ENCODE measurements at places on chromosomes 2 and 18.

GRCh38 chr18:35415511-35416073 lies 38.5 kb upstream of the ZNF396 start:
- H3K4me3 ChIP-seq = peak overlapping the region; percentile 29
- no peaks in the 10 kb centered on the region for H3K36me3 ChIP-seq
- DNase-seq = no peak
- H3K4me1 ChIP-seq = peaks cover 32% of the 10 kb centered on the region

- no peak for DNase-seq
- H3K27ac ChIP-seq = no peak overlapping the region
- H3K27me3 ChIP-seq = no peaks in the 10 kb centered on the region
These were observed 74.2 kb upstream of the ST6GAL2 start for GRCh38 chr2:106959975-106960682.

DNA sequence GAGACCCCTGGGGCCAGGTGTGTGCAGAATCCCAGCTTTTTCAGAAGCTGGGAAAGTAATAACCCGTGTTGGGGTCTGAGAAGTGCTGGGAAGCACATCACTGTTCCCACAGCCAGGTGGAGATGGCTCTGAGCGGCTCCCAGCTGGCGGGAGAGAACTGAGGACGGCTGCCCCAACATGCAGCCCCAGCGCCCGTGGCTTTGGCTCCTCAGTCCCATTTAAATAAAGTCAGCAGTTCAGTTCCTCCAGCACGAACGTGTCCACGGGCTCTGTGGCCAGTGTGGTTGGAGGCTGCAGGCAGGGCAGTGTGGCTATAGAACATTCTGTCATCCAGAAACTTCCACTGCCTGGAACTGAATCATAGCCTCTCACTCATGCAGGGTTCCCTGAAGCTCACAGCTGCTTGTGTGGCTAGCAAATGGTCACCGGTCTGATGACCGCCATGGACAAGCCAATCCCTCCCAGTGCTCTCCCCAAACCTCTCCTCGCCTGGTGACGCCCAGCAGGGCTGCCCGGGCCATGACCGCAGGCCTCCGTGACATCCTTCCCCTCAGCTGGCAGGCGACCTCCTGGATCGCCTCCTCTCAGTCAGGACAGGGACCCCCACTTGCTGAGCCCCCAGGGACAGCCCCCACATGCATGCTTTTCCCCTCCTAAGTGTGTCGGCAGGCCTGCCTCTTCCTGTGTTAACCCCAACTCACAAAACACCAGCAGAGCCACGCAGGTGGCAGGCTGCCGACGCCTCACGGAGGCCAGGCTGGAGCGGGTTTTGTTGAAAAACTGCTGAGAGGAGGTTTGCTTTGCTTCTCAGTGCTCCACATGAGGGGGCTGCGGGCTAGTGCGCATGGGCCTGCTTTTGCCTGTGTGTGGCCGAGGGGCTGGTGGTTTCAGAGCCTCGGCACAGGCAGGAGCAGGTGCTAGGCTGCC lies 1.3 kb downstream of the RTP5 start:
- no peaks in the 10 kb centered on the region for H3K27me3 ChIP-seq
- DNase-seq = no peak
- H3K27ac ChIP-seq = no peak overlapping the region
- peaks cover 16% of the 10 kb centered on the region for H3K4me1 ChIP-seq

- no peaks in the 10 kb centered on the region for H3K36me3 ChIP-seq
- no peak for DNase-seq
- no peak overlapping the region for H3K4me3 ChIP-seq
These were observed 48.9 kb downstream of the CCDC68 start for GRCh38 chr18:54910161-54910919.

DNA sequence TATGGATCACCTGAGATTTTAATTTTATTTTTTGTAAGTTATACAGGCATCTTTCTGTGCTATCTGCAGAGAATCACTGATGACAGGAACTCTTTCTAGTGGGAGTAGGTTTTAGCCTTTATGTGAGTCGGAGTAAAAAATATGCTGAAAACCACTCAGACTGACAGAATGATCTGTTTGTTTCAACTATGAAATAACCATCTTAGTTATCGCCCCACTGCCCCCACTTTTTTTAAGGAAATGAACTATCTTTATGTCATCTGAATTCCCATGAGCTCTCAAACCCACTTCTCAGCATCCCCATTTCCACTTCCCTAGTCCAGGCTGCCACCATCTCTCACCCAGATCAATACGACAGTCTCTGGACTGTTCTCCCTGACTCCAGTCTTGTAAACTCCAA lies 38.9 kb downstream of the MRPL33 start:
- H3K4me1 ChIP-seq = peaks cover 8% of the 10 kb centered on the region
- no peak for DNase-seq
- H3K4me3 ChIP-seq = no peak overlapping the region
- H3K27ac ChIP-seq = no peak overlapping the region
- H3K27me3 ChIP-seq = peaks cover 9% of the 10 kb centered on the region

GRCh38 chr2:233690444-233690843 lies 2.2 kb upstream of the UGT1A6 start:
- no peak for DNase-seq
- no peaks in the 10 kb centered on the region for H3K4me1 ChIP-seq
- no peaks in the 10 kb centered on the region for H3K36me3 ChIP-seq
- peaks cover 13% of the 10 kb centered on the region for H3K27me3 ChIP-seq
- H3K4me3 ChIP-seq = no peak overlapping the region

GRCh38 chr2:15667809-15668556 lies 76.3 kb downstream of the DDX1 start:
- peaks cover 5% of the 10 kb centered on the region for H3K27me3 ChIP-seq
- no peak for DNase-seq
- H3K4me3 ChIP-seq = no peak overlapping the region
- no peaks in the 10 kb centered on the region for H3K4me1 ChIP-seq
- no peaks in the 10 kb centered on the region for H3K36me3 ChIP-seq

GRCh38 chr2:46689993-46690392 lies 210.6 kb downstream of the TMEM247 start:
- peaks cover 23% of the 10 kb centered on the region for H3K27me3 ChIP-seq
- H3K4me3 ChIP-seq = no peak overlapping the region
- H3K4me1 ChIP-seq = no peaks in the 10 kb centered on the region
- DNase-seq = no peak

DNA sequence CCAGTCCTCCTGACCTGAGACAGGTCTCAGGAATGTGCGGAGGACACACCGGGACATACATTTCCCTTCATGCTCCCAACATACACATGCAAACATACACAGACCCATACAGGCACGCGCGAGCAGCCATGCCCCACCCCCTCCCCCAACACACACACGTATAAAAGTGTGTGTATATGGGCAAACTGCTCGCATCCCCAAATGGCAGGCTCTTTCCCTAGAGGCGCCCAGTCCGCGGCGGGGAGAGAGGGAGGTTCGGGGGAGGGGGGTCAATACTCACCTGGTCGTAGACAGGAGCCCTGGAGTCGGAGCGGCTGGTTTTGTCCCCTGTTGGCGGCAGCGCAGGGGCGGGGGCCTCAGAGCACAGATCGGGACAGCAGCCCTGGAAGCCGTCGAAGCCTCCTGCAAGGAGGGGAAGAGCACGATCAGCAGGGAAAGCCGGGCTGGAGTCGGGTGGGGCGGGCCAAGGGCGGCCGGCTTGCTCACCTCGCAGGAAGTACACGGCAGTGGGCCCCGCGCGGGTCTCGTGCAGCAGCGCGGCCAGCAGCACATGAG lies 682 bp downstream of the DUSP2 start:
- peaks cover 55% of the 10 kb centered on the region for H3K4me1 ChIP-seq
- H3K36me3 ChIP-seq = peaks cover 29% of the 10 kb centered on the region
- peaks cover 2% of the 10 kb centered on the region for H3K27me3 ChIP-seq

DNA sequence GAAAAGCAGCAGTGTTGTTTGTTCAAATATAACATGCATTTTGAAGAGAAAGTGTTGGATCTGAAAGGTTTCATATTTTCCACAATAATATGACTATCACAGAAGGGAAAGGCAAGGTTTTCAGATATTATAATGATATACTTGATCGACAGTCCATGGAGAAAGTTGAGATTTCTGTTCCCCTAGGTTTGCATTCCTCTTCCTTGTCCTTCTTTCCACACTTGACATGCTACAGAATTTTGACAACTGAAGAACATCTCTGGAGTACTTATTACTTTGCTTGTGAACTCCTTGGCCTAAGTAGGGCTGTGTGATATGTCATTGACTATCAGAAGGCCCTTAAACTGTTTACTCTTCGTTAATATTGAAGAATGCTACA lies 46.5 kb downstream of the TMEFF2 start:
- no peak overlapping the region for H3K4me3 ChIP-seq
- DNase-seq = no peak
- no peaks in the 10 kb centered on the region for H3K4me1 ChIP-seq

GRCh38 chr2:196046123-196046917 lies 22.3 kb downstream of the DNAH7 start:
- no peak overlapping the region for H3K4me3 ChIP-seq
- no peak for DNase-seq
- peaks cover 12% of the 10 kb centered on the region for H3K27me3 ChIP-seq
- no peak overlapping the region for H3K27ac ChIP-seq
- peaks cover 5% of the 10 kb centered on the region for H3K4me1 ChIP-seq
- H3K36me3 ChIP-seq = no peaks in the 10 kb centered on the region

- peaks cover 22% of the 10 kb centered on the region for H3K4me1 ChIP-seq
- peaks cover 2% of the 10 kb centered on the region for H3K36me3 ChIP-seq
- no peak for DNase-seq
- H3K4me3 ChIP-seq = no peak overlapping the region
- H3K27me3 ChIP-seq = no peaks in the 10 kb centered on the region
These were observed 183.2 kb upstream of the ITGA4 start for GRCh38 chr2:181273986-181274385.

All from activated T-helper 1 cell treated with anti-CD3 and anti-CD28 coated beads, Interleukin-12 subunit alpha, Interleukin-12 subunit beta, Interleukin-2, Interleukin-4 antibody, amounts not matched to agents 30 ng/mL and 10 ng/mL and 1 ng/mL, durations not matched to agents 14 hours and 24 hours and 36 hours (primary cell).